SK-MEL-5 (cell line): ENCODE measurements at places on chromosomes 3 and 15. TPM values are rescaled to one million over a fixed set of nuclear protein-coding genes. Genes with fewer than 3 reads are reported as not detected.

GRCh38 chr15:82005239-82005638, 40.6 kb downstream of the MEX3B start:
- no peak for DNase-seq

GOLGA6L7 gene
- not detected in 2 replicates for total RNA-seq

GRCh38 chr3:70703305-70704102, 391.1 kb upstream of the MDFIC2 start:
- no peak for DNase-seq

ARL13B gene
- 10.8 and 11.8 TPM in 2 replicates for total RNA-seq

ARPP19 gene
- 122 and 131 TPM in 2 replicates for total RNA-seq

DNA sequence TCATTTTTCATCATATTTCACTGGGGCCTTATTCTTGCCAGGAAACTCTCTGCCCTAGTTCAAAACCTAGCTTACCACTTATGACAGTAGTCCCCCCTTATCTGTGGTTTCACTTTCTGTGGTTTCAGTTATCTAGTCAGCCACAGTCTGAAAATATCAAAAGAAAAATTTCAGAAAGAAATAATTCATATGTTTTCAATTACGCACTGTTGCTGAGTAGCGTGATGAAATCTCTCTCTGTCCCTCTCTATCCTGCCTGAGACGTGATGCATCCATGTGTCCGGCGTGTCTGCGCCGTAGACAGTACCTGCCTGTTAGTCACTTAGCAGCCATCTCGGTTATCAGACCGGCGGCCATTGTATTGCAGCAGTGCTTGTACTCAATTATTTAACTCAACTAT, 369.9 kb upstream of the MCTP2 start:
- peak; percentile 6 for DNase-seq

- peak; percentile 37 for DNase-seq
These were observed 1.3 kb downstream of the RNU5B-1 start for GRCh38 chr15:65305776-65306175.

DNA sequence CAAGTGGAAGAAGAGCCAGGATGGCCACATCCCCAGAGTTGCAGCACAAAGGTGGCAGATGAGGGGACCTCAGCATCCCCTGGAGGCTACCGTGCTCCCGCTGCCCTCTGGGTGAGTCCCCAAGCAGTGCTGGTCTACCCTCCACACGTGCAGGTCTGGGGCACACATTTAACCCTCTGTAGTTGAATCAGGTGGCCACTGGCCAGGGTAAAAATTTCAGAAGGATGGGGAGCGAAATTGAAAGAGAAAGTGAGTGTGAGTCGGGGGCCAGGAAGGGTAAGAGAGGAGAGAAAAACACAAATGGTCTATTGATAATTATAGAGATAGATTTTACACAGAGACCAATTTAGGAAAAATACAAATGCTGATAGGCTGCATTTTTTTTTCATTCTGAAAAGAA, 139.5 kb upstream of the EIF1B start:
- no peak for DNase-seq
